ENCODE measurements at places on chromosomes 4 and X.

DNA sequence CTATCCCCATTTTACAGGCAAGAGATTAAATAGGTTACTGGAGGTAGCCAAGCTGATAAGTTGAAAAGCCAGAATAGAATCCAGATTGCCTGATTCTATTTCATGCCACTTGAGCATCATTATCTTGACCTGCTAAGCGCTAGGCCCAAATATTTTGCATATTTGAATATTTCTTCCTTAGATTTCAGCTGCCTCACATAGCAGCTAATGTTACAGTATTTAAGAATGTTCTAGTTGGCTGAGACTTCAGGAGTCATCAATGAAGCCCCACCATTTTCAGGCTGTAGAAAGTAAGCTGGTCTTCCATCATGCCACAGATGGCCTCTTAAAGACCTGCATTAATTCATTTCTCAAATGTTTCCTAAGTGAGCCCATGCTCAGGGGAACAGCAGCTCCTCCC, 121.4 kb downstream of the SHROOM3 start:
- no peak for DNase-seq

DNA sequence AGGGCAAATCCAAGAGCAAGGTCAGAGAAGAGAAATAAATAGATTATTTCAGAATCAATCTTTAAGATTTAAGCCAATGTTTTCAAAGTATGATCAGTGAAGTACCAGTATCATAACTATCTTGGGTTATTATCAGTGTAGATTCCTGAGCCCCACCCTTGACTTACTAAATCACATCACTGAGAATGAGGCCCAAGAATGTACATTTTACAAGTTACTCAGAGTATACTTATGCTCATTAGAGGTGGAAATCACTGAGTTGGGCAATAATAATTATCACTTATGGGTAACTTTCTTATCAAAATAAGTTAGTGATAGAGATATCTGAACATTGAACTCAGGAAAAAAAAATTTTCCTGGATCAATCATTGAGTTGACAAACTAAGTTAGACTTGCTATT, 121.6 kb upstream of the NOCT start:
- DNase-seq, result no peak

GRCh38 chr4:22063613-22064012, 115.0 kb upstream of the KCNIP4 start:
- DNase-seq, result no peak

GRCh38 chrX:68719181-68719903, 71.9 kb downstream of the STARD8 start:
- DNase-seq, result no peak

DNA sequence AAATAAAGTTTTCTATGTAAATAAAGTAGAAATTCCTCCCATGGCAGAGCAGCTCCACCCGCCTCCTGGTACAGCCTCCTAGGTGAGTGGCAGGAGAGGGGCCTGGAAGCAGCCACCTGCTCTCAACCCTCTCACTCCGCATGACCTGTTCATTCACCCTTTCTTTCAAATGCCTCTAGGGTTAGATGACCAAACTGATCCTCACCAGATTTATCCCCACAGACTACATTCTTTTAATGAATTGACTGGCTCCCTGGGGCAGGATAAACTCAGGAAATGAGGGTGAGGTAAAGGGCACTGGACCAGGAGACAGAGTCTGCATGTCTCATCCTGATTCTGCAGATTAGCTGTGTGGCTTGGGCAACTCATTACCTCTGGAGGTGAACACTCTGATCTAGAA, 32.6 kb upstream of the NKX6-1 start:
- no peak for DNase-seq

DNA sequence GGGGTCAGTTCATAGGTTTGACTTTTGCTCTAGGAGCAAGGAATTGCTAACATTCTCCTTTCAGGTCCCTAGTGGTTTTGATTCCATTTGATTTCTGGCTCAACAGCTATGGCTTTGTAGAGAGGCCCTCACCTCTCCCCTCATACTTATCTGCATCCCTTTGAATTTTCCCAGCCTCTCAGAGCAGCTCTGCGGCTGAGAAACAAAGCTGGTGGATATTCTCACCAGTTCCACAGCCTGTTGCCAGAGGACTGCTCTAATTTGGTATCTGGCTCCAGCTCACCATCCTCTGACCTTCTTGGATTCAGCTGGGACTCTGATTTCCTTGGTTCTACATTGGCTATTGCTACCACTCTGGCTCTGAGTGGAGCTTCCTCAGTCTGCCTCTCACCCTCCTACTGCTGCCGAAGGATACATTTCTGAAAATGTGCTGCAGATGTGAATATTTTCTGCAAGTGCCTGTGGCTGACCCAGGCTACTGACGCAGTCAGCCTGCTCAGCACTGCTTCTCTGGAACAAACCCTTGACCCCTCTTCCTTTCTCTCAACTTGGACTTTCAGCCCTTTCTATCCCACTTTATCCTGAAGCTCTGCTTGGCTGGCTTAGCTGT, 110.9 kb upstream of the ENPEP start:
- no peak for DNase-seq
